ENCODE measurements at places on chromosomes 7 and 10.

DNA sequence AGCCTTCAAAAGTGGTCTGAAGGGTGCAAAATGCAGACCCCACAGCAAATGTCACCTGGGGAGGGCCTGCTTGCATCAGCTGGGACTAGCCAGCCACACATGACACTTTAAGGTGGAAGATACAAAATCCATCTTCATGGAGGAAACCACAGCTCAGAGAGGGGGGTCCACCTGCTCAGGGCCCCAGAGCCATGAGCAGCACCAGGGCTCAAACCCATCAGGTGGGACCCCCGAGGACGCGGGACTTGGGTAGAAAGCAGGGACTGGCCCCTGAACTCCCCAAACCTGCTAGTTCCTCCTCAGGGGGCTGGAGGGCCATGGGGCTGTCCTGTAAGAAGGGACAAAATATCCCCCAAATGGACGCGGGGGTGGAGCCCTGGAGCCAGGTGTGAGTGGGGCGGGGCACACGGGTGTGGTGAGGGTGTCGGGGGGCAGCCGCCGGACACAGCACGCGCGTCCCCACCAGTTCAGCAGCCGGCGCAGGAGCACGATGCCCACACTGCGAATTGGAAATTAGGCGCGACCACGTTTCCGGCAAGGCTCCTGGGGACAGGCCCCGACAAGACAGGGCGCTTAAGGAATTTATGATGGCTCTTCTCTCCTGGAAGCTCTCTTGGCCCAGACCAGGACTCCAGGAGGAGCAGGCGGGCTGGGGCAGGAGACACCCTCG lies 8.0 kb downstream of the PDGFA start:
- no peak for DNase-seq

- DNase-seq = no peak
Measured at GRCh38 chr10:62185919-62186692, 82.5 kb downstream of the RTKN2 start.

- DNase-seq = no peak
Measured at GRCh38 chr10:66981361-66982052, 55.7 kb downstream of the LRRTM3 start.

DNA sequence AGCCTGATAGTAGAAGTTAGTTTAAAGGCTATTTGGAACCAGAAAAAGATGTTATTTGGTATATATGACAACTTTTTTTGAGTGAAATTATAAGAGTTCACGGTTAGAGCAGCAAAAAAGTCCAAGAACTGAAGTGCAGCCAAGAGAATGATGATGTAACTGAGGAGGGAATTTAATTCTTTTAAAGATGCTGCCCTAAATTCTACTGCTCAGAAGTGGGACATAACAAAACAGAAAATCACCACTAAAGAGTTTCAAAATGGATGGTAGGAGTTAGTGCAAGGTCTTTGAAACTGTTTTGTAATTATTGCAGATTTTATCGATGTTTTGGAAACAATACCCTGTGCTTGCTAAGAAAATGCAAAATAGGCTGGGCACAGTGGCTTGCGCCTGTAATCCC lies 6.5 kb downstream of the SAMD8 start:
- DNase-seq = no peak

DNA sequence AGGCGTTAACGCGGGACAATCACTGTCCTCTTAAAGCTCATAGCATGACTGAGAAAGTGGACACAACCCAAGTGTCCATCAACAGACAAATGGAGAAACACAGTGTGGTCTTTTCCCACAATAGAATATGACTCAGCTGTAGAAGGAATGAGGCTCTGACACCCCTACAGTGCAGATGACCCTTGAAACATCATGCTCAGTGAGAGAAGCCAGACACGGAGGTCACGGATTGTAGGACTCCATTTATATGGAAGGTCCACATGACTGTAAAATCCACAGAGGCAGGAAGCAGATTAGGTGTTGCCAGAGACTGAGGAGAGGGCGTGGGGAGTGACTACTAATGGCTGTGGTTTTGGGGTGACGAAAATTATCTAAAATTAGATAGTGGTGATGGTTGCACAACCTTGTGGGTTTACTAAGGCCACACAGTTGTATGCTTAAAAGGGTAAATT lies 6.1 kb upstream of the NCAPG2 start:
- no peak for DNase-seq

GRCh38 chr7:20218279-20218678 lies 1.1 kb upstream of the MACC1 start:
- DNase-seq = no peak

DNA sequence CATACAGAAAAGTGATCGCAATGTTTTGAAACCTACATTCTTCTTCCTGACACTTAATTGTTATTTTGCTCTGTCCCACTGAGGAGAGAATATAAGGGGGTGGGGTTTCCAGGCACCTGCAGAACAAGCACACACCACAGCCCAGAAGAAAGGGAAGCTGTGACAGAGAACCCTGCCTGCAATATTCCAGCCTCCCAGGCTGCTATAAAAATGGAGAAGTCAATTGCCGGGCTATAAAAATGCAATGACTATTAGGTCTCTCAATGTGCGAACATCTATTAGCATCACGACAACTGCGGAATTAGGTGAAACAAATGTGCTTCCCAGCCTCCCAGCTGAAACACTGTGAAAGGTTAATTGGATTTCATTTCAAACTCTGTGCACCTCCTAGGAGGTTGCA lies 145.3 kb upstream of the FRMD4A start:
- DNase-seq = no peak

- no peak for DNase-seq
Measured at GRCh38 chr10:29212597-29212996, 76.3 kb upstream of the LYZL1 start.

- no peak for DNase-seq
Measured at GRCh38 chr10:99329554-99330346, 594 bp downstream of the CNNM1 start.

GRCh38 chr10:3239066-3239919 lies 66.7 kb upstream of the PITRM1 start:
- peak; percentile 69 for DNase-seq

DNA sequence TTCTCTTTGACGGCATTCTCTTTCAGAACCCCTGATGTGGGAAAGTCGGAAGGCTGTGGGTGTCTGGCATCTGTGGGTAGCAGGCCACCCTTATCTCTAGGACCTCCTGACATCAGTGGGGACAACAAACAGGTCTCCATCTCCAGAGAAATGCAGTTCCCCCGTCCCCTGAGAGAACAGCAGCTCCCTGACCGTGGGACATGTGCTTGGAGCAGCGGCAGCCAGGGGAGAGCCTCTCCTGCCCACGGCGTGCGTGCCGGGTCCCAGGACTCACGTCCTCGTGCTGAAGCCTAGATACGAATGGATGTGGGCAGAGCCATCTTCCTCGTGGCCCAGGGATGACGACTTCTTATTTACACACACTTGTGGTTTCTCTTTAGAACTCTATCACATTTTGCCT lies 133.0 kb downstream of the FGFR2 start:
- no peak for DNase-seq

DNA sequence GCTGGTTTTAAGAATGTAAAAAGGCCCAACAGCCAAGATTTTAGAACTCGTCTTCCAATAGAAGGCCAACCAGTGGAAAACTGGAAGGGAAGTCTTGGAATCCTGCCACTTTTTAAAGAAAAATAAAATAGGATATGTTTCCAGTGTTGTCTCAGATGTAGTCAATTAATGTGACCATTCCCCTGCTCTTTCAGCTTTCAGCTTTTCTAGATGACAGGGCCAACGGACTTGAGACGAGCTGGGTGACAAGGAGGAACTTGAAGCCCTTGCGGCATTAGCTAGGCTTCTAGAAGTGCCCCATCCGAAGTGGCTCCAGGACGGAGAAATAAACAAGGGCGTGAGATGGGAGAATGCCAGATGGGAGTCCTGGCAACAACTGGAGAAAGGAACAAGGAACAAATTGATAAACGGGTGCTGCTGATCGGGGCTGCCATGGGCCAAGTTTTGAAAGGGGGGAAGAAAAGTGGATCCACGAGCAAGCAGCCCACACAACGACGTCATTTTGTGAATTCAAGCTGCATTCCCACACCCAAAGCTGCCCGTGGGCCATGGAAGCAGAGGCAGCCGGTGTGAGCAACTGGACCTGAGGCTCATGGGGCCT lies 42.3 kb downstream of the CTBP2 start:
- no peak for DNase-seq

- DNase-seq = no peak
Measured at GRCh38 chr10:103991393-103992128, 24.6 kb downstream of the SLK start.
